Tibial nerve (tissue), 4 donors: ENCODE measurements at places on chromosomes 3 and 15.

DNA sequence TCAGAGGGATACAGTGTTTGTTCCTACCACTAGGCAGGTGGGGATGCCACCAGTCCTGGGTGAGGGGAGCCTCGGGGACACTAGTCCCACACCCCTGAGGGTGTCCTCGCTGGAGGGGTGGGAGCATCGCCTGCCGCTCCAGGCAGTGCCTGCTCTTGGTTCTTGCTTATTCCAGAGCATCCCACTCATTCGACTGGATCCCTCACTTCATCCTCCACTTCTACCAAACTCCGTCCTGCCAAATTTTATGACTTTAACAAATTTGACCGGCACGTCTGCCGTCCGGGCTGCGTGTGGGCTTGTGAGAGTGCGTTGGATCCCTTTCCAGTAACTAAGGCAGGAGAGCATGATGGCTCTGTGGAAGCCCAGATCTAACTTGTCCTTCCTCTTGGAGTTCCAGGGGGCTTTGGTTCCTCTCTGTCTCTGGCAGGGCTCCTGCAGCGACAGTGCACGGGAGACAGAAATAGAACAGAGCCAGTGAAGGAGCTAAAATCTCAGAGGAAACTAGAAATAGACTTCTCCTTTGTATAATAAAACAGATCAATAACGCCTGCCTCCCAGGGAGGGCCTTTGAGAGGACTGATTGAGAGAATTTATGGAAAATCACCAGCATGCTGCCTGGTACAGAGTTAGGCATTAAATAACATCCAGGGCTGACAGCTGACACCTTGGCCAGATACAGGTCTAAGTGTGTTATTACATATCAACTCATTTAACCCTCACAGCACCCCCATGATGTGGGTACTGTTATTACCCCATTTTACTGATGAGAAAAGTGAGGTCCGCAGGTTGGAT lies 34.5 kb downstream of the MGLL start:
- no peak for DNase-seq

GRCh38 chr3:114597012-114597411 lies 303.2 kb downstream of the TIGIT start:
- DNase-seq, result no peak

DNA sequence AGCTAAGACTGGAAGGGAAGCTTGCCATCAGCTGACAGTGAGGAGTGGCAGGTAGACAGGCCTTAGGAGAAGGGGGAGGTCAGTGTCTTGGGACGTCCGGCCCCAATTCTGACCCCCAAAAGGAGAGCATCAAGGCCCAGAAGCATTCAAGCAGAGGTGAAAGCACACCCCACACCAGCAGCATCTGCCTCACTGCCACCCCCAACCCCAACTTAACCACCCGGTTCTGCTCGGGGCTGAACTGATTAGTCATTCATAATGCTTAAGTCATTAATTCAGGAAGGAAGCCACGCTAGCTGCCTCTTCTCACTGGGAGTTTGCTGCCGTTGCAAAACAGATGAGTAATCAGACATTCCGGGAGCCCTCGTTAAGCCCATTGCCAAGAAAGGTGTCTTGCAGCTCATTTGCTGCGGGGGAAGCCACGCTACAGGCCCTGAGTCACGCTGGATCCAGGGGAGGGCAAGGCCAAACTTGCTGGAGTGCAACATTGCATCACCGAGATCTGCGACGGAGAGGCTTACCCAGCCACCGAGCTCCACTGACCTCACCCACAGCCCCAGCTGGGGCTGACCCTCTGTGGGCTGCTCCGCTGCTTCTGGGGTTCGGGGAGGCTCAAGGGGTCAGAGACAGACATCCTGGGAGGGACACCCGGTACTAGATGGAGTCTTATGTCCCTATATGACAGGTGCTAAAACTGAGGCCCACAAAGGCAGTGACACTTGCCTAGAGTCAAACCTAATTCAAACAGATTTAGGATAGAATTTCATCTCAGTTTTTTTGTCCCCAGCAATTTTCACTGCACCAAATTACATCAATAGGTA lies 46.4 kb upstream of the HES1 start:
- peak; percentile 42 for DNase-seq

GRCh38 chr3:185760550-185760949 lies 64.3 kb downstream of the IGF2BP2 start:
- DNase-seq, result no peak

DNA sequence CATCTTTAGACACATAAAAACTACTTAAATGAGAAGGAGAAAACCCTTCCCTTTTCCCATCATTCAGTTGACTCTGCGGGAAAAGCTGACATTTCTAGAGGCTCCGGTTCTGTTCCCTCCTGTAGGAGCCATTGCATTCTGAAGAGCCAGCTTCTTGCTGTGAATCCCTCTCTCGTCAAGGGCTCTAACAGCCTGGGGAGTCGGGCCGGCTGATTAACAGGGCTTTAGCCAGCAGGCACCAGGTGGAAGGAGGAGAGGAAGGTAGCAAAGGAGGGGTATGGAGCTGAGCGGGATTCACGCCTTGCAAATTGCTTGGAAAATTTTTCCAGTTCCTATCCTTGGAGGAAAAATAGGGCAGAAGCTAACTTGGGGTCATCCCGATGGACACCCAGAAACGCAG lies 108.3 kb upstream of the UBE2E1 start:
- DNase-seq, result no peak

GRCh38 chr15:88769161-88769971 lies 33.9 kb upstream of the ACAN start:
- no peak for DNase-seq

DNA sequence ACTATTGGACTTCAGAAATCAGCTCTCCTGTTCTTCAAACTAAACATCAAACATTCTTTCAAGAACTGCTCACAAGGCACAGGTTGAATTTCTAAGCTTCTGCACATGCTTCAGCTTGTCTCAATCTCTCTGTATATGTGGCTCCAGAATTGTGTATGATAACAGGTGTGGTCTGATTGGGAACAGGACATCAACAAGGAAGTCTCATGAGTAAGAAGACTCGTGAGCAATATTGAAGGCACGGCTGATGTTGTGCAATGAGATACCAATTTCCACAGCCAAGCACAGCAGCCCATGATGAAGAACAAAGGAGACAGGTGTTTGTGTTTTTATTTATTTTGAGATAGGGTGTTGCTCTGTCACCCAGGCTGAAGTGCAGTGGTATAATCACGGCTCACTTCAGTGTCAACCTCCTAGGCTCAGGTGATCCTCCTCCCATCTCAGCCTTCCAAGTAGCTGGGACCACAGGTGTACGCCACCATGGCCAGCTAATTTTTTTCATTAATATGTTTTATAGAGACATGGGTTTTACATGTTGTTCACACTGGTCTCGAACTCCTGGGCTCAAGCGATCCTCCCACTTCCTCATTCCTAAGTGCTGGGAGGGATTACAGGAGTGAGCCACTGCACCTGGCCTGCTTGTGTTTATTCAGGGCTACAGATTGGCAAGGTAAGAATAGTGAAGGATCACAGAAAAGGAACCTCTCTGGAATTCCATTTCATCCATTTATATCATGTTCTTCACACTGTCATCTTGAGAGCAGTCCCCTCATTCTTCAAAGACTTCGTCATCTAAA lies 32.2 kb upstream of the ABHD17C start:
- DNase-seq, result no peak

GRCh38 chr3:38308456-38308855 lies 26.4 kb downstream of the SLC22A14 start:
- DNase-seq, result no peak

DNA sequence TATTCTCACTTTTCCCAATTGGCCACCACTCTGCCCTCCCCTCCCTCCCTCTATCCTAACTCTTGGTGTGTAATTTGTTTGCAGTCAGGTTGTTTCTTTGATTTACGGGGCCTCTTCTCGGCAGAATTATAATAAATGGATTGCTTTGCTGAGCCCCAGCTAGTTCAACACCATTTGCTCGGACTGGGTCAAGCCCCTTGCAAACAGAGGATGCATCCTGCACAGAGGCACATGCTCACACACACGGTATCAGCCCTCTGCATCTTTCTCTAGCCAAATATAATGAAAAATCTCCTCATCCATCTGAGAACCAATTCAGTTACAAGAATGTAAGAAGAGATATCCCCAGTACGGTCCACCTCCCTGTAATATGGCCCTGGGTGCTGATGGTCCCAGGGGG lies 97.7 kb downstream of the EPHB1 start:
- no peak for DNase-seq

GRCh38 chr3:153043729-153044328 lies 118.2 kb upstream of the RAP2B start:
- no peak for DNase-seq

- DNase-seq, result no peak
Measured at GRCh38 chr3:8451696-8452095, 49.9 kb upstream of the LMCD1 start.

DNA sequence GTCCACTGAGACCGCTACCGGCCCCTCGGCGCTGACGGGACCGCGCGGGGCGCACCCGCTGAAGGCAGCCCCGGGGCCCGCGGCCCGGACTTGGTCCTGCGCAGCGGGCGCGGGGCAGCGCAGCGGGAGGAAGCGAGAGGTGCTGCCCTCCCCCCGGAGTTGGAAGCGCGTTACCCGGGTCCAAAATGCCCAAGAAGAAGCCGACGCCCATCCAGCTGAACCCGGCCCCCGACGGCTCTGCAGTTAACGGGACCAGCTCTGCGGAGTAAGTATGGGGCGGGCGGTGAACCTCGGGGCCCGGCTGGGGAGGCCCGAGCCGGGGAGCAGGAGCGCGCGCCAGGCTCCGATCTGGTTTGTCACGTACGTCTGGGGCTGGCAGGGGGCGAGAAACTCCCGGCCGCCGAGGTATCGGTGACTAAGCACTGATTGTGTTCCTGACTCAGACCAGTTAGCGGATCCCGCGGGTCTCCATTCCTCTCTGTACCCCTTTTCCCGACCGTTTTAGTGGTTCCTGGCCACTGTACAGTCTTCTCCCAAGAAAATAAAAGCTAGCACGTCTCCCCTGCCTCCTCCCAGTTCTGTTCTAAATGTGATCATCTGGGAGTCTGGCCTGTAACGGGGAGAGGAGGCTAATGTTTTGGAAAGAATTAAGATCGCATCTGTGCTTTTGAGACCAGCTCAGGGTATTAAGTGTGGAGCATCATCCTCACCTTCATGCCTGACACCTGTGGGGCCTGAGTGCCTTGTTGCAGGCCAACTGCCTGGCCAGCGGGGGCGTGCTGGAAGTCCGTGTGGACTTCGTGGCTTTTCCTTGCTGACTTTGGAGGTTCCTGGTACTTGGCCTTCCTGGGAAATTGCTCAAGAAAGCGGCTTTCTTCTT lies 691 bp downstream of the MAP2K1 start:
- DNase-seq, result peak; percentile 19

DNA sequence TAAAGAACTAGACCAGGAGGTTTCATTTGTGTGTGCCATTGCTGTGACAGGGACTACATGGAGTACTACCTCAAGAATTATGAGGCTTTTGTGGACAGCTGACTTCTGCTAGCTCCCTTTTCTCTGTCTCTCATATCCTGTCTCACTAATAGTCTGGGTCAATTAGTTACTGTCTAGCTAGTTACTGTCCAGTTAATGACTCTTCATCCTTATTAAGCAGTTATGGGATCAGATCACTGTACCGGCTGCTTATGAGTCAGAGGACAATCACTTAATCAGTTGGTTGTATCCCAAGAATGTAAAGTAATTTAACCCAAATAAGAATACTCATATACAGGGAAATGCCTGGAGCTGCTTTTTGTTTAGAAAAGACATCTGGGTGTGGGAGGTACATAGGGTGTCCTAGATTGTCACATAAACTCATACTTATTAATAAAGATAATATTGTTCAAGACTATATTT lies 158.0 kb downstream of the CDIN1 start:
- DNase-seq, result no peak

- no peak for DNase-seq
Measured at GRCh38 chr15:95639208-95639607, 691.3 kb upstream of the NR2F2 start.

DNA sequence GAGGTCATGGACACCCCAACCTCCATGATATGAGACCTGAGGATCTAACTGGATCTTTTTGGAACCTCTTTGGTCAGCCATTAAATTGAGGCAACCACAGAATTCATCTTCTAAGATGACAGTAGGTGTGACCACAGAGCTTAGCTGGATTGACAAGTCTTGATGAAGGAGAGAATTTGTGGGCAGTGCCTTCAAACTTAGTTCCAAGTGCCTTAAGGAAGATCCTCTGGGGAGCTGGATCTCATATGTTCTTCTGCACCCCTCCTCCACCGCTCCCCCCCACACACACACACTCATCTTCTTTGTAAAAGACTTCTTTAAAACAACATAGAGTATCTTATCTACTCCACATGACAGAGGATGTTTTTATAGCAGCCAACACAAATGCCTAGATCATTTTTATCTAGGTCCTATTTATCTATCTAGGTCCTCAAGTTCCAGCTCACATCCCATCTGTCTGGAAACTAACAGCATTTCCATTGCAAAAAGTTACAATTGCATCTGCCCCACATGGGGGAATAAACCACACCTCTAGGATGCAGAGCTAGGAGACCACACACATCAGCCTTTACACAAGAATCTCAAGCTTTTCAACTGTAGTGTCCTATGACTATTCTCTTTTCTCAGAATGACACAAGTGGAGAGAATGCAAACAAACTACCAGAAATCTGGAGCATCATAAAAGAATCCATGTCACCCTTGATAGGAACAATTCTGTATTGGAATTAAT lies 37.4 kb downstream of the WWTR1 start:
- no peak for DNase-seq

GRCh38 chr15:25804451-25804850 lies 58.7 kb downstream of the ATP10A start:
- DNase-seq, result no peak

GRCh38 chr3:43285644-43286043 lies 696 bp upstream of the SNRK start:
- DNase-seq, result no peak

DNA sequence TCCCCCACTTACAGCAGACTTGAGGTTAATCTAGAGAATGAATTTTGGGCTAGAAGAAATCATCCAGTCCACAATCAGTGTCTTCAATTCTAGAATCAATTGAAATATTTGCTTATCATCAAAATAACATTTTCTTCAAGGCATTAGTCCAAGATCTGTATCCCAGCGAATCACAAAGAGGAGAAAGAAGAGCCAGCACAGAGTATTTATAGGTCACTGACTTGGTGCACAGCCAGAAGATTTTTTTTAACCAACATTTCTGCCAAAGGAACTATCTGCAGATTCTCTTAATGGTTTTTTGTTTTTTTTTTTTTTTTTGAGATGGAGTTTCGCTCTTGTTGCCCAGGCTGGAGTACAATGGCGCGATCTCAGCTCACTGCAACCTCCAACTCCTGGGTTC lies 178.2 kb downstream of the TNIK start:
- DNase-seq, result peak; percentile 52

- DNase-seq, result no peak
Measured at GRCh38 chr15:30044377-30044776, 38.4 kb upstream of the GOLGA8J start.

DNA sequence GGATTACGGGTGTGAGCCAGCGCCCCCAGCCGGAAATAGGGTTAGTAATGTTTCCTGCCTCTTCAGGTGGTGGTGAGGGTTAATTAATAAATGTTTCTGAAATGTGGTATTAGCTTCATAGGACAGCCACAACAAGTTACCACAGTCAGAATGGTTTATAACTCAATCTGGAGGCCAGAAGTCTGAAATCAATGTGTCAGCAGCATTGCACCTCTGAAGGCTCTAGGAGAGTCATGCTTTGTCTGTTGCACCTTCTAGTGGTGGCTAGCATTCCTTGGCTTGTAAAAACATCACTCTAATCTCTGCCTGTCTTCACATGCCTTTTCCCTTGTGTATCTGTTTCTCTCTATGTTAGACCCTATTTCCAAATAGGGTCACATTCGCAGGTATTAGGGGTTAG lies 7.8 kb upstream of the RPSA start:
- DNase-seq, result no peak

- DNase-seq, result no peak
Measured at GRCh38 chr15:31274496-31275330, 51.9 kb upstream of the KLF13 start.
